Activated CD4-positive, alpha-beta T cell treated with anti-CD3 and anti-CD28 coated beads, Interleukin-10, Interleukin-2, amounts not matched to agents 100 ng/mL and 50 ng/mL, durations not matched to agents 16 hours and 8 hours (primary cell): ENCODE measurements at places on chromosomes 13 and 19.

DNA sequence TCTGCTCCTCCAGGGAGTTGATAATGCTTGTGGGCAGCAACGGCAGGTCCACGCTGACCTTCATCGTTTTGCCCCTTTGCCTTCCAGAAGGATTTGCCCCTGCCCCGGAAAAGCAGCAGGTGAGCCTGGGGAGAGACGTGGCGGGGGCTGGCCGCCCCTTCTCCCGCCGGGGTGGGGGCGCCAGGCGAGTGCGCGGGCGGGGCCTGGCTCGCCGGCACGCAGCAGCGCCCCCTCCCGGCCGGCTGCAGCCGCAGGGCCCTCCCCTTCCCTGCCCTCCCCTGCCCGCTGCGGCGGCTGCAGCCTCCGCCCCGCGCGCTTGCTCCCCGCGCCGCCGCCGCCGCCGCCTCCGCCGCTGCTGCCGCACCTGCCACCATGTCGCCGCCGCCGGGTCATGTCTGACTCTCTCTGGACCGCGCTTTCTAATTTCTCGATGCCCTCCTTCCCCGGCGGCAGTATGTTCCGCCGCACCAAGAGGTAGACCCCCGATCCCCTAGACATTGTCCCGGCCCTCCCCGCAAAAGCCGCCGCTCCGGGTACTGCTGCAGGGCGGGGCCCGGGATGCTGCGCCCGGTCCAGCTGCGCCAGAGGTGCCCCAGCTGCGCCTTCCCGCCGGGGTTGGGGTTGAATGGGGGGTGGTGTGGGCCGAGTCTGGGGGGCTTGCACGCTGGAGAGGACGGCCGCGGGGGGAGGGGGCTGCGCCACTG is at the start of gene MAST1:
Gene MAST1 (plus strand): TSS at position 334 of the 704 bp plus-strand sequence. CDS start 58 bp downstream, at position 392.
- peak; percentile 66 for DNase-seq

GRCh38 chr19:35033067-35034004 is 3.1 kb downstream of the SCN1B start:
- DNase-seq, result no peak

- peak; percentile 82 for DNase-seq
Measured at GRCh38 chr19:11587302-11587974, 9.8 kb upstream of the ZNF627 start.

DNA sequence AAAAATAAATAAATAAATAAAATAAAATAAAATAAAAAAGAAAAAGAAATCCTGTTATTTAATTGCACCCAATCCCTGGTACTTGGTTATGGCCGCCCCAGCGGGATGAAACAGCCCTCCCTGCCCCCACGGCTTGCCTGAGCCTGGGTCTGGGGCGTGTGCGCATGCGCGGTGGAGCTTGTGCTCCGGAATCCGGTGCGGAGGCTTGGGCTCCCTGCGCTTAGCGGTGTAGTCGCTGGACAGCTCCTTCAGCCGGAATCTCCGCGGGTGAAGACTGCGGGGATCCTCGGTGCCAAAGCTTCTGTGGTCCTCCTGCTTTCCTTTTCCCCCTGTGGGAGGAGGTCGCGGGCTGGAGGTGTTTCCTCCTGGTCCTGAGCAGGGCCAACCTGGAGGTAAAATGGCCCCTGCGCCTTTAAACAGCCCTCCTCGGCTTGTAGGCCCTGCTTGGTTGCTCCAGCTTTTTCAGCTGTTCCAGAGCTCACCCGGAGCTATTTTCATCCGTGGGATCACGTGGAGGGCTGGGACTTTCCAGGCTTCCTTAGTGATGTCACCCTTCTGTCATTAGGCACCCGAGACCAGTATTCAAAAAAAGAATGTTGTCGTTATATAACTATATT is at the start of gene PLA2G4C:
Gene PLA2G4C (minus strand): TSS at position 468 of the 617 bp plus-strand sequence. CDS start 4,288 bp downstream, outside the sequence.
- peak; percentile 91 for DNase-seq

DNA sequence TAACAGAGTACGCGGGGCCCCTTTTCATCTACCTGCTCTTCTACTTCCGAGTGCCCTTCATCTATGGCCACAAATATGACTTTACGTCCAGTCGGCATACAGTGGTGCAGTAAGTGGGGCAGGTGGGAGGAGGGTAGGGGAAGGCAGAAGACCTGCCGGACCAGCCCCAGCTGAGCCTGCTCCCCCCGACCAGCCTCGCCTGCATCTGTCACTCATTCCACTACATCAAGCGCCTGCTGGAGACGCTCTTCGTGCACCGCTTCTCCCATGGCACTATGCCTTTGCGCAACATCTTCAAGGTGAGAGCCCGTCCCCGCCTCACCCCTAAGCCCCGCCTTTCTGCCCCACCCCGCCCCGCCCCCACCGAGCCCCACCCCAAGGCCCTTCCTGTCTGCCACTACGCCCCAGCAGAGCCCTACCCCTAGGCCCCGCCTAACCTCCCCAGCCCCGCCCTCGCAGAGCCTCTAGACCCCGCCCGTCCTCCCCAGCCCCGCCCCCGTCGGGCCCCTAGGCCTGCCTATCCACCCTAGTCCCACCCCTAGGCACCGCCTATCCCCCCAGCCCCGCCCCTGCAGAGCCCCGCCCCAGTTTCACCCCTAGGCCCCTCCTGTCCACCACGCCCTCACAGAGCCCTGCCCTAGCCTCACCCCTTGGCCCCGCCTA is 7.7 kb downstream of the NDUFB7 start:
- DNase-seq, result peak; percentile 77

GRCh38 chr13:44158098-44158521 is 215.5 kb upstream of the SERP2 start:
- no peak for DNase-seq

DNA sequence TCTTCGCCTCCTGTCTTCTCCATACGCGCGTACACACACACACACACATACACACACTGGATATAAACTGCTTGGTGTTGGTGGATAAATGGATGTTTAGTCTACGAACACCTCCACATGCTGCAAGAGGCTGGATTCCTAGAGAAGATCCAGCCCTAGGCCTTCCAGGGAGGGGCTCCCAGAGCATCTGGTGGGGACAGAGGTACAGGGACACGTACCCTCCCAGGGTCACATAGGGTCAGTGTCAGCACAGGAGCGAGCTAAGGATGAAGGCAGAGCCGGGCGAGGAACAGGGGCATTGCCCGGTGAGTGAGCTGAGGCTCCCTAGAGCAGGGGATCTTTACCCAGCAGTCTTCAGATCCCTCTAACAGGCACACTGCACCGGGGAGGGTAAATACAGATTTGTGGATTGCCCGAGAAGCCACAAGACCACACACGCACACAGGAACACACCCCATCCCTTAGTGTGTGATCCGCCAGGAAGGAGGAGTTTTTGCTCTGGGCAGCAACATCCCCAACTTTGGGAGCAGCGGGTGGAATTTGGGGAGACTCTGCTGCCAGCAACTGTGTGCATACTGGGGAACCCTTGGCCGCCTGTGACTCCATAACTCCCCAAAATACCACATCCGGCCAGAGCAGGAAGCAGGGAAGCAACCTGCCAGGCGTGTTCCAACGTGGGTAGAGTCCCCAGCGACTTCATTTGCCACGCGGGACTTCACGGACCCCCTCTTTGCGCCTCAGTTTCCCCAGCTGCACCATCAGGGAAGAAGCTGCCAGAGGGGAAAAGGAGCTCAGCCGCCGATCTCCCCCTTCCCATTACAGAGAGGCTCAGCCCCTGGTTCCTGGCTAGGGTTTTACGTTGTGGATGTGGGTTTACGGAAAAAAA is 5.8 kb upstream of the TLE2 start:
- peak; percentile 68 for DNase-seq

DNA sequence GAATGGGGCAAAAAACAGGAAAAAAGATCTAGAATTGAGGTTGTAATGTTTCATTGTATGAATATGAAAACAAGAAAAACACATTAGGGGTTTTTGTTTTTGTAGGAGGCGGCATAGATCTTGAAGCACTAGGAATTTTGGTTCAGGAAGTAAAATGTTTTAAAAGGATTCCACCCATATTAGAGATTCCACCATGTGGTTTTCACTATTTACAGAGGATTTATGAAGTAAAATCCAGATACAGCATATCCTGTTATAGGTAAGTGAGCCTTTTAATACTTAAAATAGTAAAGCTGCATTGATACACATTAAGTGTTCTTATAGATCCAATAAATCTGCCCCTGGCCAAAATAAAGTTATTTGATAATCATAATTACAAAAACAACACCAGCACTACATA is 61.4 kb downstream of the MICU2 start:
- DNase-seq, result no peak
